ENCODE measurements at places on chromosomes 7 and 10.

GRCh38 chr10:44416021-44416771 is 31.3 kb upstream of the CXCL12 start:
- no peak for DNase-seq

DNA sequence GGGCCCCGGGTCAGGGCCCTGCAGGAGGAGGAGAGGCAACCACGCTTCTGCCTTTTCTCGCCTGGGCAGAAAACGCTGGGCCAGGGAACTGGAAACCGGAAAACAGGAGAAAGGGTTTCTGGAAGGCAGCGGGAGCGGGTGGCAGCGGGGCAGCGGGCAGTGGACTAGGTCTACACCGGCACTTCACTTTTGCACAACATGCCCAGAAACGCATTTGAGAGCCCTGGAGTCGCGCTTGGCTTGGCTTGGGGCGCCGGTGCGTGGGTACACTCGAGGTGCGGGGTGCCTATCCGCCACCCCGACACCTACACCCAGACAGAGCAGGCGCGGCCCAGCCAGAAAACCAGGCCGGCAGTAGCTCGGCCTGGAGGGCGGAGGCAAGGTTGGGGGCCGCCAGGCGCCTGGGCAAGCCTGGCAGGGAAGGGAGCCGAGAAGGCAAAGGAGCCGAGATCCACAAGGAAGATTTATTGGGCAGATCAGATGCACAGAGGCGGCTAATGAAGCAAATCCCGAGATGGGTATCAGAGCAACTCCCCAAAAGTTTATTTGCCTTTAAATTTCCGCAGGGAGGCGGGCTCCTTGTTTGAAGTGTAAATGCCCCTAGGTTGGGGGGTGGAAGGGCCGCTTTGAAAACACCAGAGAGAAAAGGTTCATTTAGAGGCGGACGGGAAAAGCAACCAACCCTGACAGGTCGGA is 3.2 kb upstream of the PAX2 start:
- DNase-seq, result no peak

DNA sequence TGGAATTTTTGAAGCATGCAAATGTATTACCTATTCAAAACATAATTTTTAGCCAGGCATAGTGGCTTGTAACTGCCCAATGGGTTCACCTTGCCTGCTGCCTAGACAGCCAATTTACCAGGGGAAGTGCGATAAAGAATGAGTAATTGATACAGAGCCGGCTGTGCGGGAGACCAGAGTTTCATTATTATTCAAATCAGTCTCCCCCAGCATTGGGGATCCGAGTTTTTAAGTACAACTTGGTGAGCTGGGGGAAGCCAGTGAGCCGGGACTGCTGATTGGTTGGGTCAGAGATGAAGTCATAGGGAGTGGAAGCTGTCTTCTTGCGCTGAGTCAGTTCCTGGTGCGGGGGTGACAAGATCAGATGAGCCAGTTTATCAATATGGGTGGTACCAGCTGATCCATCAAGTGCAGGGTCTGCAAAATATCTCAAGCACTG is 29.1 kb upstream of the NRBF2 start:
- DNase-seq, result no peak

GRCh38 chr7:85186521-85187241 is at the start of gene SEMA3D:
TSS of gene SEMA3D (minus strand) at chr7:85187056. CDS start at chr7:85121891, 65,165 bp downstream.
- DNase-seq, result no peak

DNA sequence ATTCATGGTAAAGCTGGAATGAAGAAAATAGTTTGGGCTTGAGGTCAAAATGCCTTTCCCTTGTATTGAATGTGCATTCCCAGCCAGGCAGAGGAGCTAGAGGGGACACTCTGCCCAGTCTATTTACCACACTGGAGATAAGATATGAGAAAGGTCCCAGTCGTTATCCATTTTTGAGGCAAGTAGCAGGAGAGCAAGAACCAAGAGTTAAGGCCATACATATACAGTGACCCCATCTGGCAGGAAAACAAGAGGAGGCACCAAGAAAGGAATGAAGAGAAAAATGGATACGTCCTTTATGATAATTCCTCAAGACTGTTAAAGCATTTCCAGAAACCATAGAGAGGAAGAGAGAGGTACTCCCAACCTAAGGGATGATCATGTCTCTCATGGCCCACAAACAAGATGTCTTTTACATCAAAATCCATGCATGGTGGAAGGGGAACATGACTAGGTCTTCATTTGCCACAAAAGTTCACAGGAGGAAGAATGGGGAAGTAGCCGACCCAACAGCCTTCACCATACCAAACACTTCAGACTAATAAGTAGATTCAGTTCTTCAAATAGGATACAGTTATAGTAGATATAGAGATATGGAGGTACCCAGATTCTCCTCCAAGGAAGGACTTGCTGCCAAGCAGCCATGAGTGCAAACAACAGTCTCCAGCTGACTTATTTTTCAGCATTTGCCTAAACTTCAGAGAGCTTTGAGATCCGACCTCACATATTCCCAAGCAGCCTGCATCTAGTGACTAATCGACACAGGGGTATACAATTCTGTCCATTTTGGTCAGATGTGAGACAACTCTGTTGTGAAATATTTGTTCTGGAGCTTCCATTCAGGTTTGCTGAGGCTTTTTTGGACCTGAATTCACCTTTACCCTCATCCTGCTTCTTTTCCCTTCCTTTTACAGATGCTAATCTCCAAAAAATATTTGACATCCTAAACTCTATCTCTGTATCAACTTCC is 61.1 kb upstream of the CCDC71L start:
- DNase-seq, result no peak

DNA sequence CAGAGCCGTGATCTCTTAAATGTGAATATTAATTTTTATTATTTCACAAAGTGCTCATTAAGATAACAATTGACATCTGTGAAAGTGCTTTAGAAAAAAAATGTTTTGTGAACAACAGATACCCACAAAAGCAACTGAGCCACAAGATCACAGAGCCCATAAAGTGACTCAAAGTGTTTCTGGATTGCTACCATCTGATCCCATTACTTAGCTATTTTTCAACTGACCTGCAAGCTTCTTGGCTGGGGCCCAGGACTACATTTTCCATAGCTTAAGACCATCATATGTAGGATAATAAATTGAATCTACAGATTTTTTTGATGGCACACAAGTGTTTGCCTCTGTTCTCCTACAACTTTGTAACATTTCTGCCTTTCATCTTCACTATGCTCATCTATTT is 674.4 kb downstream of the PHTF2 start:
- DNase-seq, result no peak

All from CD8-positive, alpha-beta T cell (primary cell).